ENCODE measurements at places on chromosomes 6 and 20. TPM values are rescaled to one million over a fixed set of nuclear protein-coding genes. Genes with fewer than 3 reads are reported as not detected.

Gene ADGB
- total RNA-seq: not detected

Gene RFX6
- not detected for total RNA-seq

Gene TCP11
- total RNA-seq: 0.39 TPM

Gene NMBR
- total RNA-seq: not detected

Gene RIPOR3
- 2.5 TPM for total RNA-seq

Gene SRMS
- total RNA-seq: not detected

Gene LY6G6F
- not detected for total RNA-seq

Gene GPX5
- total RNA-seq: not detected

Gene SAMD10
- total RNA-seq: not detected

Gene FGD2
- total RNA-seq: not detected

Gene IL17F
- not detected for total RNA-seq

Gene RAET1G
- 1.9 TPM for total RNA-seq

Gene SLC17A3
- total RNA-seq: not detected

Gene MLN
- total RNA-seq: not detected

Gene KHDC1
- total RNA-seq: 3.5 TPM

Gene FAM83C
- not detected for total RNA-seq

Gene PRDM13
- not detected for total RNA-seq

Gene SLC52A3
- total RNA-seq: not detected

Gene SPDEF
- total RNA-seq: not detected

Gene HSP90AB1
- total RNA-seq: 563 TPM

Gene JAG1
- total RNA-seq: 36.5 TPM

Gene HTR1E
- not detected for total RNA-seq

Gene TCF21
- total RNA-seq: 28.5 TPM

Gene BCAS1
- not detected for total RNA-seq

Gene SLC26A8
- total RNA-seq: not detected

All from cardiac ventricle fibroblast (primary cell).